ENCODE measurements at places on chromosomes 13 and 19.
A peak's percentile ranks its signal among the peaks of the same experiment; 100 is the strongest.

- no peak for DNase-seq
These were observed 41.5 kb downstream of the MCF2L start for GRCh38 chr13:113010510-113010865.

DNA sequence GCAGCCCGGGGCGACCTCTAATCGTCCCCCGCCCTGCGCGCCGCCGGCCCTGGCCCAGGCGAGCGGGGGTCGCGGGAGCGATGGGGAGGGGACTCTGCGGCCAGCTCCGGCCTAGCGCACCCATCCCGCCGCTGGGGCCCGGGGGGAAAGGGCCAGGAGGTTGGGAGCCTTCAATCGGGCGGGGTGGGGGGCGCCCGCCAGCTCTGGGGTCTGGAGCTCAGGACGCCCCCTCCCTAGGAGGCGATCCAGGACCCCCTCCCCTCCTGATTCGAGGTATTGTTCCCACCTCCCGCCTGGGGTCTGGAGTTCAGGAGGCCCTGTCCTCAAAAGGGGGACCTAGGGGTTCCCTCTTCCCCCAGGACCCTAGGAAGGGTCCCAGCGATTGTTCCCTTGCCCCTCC lies 430 bp downstream of the ZNF358 start:
- DNase-seq = peak; percentile 53

- DNase-seq = peak; percentile 64
These were observed 347.4 kb downstream of the LIG4 start for GRCh38 chr13:107867701-107868661.

DNA sequence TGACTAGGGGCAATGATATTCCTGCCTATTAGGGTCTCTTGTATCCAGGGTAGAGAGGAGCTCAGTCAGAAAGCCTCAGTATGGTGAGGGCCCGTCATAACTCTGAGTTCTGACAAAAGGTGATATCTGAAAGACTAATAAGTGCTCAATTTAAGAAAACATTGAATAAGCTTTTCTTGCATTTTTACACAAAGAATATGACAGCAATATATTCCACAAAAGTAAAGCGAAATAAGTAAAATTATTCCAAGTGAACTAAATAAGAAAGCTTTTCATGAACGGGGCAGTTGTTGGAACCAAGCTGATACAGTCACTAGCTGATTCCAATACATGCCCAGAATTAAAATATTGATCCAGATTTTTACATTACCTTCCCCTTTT lies 40.5 kb downstream of the CEACAM1 start:
- no peak for DNase-seq

- DNase-seq = no peak
These were observed 107.3 kb upstream of the STARD13 start for GRCh38 chr13:33392794-33393405.

- DNase-seq = no peak
These were observed 124.4 kb downstream of the RNF17 start for GRCh38 chr13:24888291-24888931.

- peak; percentile 53 for DNase-seq
These were observed 2.3 kb downstream of the PPP1R15A start for GRCh38 chr19:48874303-48875135.

GRCh38 chr13:48595431-48596429 lies 58.0 kb upstream of the CYSLTR2 start:
- DNase-seq = no peak

DNA sequence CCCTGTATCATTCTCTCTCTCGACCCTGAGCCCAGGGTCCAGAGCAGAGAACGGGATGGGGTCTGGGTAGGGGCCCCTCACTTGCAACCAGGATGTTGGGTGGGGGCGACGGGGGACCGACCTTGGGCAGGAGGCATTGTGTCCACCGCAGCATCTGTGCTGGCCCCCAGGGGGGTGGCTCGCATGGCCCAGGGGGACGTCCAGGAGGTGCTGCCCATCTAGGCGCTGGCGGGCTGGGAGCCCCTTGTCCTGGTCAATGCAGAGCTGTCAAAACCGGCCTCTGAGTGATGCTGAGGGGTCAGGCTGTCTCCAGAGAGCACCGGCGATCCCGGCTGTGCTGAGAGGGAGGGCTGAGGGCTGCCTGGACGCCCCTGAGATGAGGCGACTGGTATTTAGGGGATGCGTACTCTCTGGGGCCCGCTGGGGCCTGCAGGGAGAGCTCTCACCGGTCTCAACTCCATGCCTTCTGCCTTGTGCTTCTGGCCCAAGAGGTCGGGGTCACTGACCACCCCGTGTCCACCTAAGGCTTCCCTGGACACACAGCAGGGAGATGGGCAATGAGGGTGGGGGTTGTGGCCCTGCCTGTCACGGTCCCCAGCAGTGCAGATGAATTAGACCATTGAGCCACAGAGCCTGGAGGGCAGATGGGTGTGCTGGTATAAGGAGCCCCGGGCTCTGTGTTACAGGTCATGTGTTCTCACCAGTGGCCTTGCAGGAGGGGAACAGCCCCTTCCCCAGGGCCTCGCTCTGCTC lies 8.6 kb downstream of the RPS9 start:
- no peak for DNase-seq

DNA sequence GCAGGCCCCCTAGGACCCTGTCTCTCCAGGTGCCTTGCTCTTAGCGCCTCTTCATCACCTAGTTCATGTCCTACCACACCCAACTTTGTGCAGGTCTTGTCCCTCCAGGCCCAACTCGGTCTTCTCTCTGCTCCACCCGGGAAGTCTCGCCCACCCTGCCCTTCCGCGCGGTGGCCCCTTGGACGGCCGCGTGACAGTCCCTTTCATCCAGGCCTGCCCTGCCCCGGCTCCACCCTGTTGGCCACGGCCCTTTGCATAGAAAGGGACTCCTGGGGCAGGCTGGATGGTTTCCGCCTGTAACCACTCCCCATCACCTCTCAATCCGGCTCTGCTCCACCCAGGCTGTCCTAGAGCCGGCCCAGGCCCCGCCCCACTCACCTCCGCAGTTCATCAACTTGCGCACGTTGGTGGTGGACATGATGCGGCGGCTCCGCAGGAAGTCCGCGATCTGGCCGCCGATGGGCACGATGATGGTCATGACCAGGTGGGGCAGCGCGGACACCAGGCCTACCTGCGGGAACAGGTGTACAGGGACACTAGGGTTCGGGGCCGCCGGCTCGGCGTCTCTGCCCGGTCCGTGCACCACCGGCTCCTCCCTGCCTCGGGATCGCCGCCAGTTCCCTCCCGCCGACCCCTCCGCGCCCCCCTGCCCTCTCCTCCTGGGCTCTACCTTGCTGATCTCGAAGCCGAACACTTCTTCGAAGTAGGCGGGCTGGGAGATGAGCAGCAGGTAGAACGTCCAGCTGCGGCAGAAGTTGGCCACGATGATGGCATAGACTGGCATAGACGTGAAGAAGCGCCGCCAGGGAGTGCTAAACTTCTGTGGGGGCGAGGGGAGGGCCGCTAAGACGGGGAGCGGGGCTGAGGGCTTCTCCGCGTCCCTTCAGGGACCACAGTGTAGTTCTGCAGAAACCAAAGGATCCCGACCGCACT lies 7.2 kb downstream of the GFY start:
- DNase-seq = no peak

DNA sequence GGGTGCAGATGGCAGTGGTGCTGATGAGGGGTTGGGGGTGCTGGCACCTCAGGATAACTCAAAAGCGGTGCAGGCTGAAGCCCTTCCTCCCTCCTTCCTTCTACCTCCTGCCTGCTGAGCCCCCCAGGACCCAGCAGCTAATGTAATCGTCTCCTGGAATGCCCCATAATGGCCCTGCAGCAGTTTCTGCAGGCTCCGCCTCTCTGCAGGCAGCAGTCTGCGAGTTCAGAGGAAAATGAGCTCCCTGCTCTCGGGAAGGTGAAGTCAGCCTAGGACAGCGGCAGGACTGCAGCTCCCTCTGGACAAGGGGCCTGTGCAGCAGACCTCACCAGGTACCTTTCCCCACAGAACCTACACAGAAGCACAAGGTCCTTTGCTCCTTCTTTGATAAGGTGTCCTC lies 130.9 kb downstream of the ZDHHC20 start:
- DNase-seq = no peak

DNA sequence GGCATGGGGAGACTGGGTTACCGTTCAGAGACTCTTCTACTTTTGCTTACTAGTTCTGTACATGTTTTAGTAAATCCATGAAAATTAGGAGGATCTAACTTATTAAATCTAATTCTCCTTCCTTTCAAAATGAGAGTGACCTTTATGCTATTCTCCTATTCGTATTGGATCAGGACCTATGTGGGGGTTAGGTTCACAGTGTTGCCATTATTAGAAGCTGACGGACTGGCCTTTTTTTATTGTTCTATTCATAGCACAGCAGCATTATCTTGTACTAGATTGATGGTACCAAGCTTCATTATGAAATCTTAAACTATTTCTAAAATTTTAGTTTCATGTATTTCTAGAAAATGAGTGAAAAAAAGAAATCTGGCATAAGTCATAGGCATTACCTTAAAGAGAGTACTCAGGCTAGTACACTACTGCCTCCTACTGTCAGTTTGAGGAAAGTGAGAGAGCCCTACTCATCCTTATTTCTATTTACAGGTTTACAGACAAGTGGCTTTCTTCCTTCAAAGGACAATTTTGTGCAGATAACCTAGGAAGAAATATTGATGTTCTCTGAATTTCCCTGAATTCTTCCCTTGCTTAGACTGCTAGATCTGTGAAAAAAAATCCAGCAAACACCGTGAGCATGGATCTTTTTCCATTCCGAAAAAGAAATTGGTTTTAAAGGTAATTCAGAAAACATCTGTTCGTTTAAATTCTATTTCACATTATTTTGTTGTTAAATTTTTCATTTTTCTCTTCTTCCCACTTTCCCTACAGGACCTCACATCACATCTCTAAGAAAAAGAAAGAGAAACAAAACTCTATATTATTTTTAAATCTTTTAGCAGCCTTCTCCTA lies 485.5 kb downstream of the DIAPH3 start:
- DNase-seq = peak; percentile 68

GRCh38 chr19:7605490-7606222 lies 10.0 kb downstream of the CAMSAP3 start:
- DNase-seq = no peak

GRCh38 chr13:113141601-113141970 lies 16.9 kb upstream of the PROZ start:
- DNase-seq = no peak

DNA sequence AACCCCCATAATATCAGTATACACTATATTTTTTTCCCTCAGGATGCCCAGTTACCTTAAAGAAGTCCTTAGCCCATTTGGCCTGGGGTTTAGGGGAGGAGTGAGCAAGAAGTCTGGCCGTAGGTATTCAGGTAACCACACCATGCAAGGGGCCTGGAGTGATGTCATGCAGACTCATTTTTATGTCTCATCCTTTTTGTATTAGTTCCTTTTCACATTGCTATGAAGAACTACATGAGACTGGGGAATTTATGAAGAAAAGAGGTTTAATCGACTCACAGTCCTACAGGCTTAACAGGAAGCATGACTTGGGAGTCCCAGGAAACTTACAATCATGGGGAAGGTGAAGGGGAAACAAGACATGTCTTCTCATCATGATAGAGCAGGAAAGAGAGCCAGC lies 12.2 kb downstream of the TPP2 start:
- DNase-seq = no peak

DNA sequence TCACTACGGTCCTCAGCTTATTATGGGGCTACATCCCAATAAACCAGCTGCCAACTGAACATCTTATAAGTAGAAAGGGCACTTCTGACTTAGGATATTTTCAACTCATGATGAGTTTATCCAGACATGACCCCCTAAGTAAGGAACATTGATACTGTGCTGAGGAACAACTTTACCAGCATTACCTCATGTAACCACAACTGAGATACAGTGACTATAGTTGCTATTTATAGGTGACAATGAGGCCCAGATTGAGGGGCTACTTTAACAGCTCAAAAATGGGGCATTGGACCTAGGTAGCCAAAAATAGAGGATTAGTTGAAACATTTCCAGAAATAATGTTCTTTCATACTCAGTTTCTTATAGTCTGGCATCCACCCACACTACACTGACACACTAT lies 26.8 kb downstream of the SKA3 start:
- peak; percentile 11 for DNase-seq

- no peak for DNase-seq
These were observed 19.1 kb upstream of the KLF12 start for GRCh38 chr13:74153316-74153715.

DNA sequence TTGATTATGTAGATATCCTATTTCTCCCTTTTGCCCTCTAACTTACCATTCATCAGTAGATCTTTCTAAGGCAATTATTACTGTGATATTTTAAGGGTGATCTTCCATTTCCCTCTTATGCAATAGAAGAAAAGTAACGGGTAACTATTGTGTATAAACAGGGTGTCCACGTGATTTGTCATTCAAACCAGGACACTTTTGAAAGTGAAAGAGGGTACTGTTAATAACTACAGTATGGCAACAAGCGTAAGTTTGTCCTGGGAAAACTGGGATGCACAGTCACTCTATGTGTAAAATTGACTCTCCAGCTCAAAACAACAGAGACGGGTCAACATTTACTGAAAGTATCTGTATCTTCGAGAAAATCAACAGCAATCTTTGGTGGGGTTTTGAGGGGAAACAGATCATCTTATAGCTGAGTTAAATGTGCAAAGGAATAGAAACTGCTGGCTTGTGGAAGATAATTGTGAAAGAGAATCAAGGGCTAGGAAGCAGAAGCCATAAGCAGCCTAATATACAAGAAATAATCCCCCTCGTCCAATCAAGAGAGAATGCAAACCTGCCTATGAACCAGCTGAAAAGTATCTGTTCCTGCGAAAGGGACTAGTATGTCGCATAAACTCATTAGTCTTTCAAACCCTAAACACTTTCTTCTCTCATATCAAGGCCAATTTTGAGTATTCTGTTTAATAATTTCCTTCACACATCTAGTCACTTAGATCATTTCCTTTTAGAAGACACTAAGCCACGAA lies 126.7 kb downstream of the FOXO1 start:
- DNase-seq = no peak

GRCh38 chr19:55529636-55530234 lies 7.2 kb downstream of the SBK2 start:
- DNase-seq = no peak

DNA sequence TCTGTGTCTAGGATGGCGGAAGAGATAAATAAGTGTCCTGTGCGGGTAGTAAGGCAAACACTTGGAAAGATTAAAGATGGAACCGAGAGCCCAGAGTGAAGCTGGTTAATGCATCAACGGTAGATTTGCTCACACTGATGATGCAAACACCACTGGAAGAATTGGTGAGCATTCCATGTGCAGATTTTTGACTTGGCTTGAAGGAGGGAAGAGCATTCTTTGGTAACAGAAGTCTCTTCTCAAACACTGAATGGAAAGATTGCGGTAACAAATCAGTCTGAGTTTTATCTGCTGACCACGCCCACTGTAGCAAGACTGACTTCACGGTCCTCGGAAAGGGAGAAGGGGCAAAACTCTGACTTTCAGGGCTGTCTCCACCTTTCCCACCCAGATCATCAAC lies 112.5 kb downstream of the COL4A1 start:
- DNase-seq = no peak

DNA sequence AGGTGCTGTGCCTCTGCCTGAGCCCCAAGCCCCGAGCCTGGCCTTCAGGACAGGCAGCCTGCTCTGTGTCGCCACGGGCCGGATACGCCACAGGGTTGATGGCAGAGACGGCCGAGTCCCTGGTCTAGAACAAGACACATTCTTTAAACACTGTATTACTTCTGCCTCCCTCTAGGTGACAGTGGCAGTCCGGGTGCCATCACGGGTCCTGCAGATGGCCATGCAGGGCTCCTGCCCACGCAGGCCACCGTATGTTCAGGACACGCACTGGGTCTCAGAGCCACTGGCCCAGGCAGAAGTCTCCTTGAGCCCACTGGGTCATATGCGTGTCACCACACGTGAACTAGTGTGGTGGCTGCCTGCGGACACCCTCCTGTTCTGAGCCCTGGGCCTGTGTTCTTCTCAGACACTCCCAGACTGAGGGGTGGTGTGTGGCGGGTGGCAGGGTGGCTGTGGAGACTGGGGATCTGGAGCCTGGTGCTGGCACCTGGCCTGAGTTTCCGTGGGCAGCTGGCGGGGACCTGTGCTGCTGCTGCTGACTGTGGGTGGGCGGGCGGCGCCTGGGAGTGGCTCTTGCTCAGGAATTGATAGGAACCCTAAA lies 4.4 kb downstream of the PLEKHJ1 start:
- no peak for DNase-seq

Data from muscle of back (tissue), 13 donors.